ENCODE measurements at places on chromosomes 3 and 15.

GRCh38 chr3:122793568-122794416, at the start of gene HSPBAP1:
Gene HSPBAP1, minus strand, starts transcription at chr3:122793831. Its CDS starts 151 bp downstream, at chr3:122793680.
- DNase-seq = peak; percentile 86

DNA sequence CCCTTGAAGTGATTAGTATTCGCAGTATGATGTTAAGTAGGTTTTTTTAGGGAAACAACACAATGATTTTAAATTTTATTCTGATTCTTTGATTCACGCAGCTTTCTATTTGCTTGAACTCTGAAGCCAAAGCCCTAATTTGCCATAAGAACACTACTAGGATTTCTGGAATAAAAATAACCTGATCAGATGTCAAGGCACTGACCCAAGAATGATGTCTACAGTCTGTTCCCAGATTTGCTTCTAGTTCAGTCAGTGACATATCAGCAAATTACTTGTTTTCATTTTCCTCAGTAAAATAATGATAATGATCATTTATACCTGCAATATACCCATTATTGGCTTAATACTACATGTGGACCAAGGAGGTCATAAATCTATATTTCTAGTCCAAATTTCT, 179.5 kb upstream of the EIF1B start:
- no peak for DNase-seq

DNA sequence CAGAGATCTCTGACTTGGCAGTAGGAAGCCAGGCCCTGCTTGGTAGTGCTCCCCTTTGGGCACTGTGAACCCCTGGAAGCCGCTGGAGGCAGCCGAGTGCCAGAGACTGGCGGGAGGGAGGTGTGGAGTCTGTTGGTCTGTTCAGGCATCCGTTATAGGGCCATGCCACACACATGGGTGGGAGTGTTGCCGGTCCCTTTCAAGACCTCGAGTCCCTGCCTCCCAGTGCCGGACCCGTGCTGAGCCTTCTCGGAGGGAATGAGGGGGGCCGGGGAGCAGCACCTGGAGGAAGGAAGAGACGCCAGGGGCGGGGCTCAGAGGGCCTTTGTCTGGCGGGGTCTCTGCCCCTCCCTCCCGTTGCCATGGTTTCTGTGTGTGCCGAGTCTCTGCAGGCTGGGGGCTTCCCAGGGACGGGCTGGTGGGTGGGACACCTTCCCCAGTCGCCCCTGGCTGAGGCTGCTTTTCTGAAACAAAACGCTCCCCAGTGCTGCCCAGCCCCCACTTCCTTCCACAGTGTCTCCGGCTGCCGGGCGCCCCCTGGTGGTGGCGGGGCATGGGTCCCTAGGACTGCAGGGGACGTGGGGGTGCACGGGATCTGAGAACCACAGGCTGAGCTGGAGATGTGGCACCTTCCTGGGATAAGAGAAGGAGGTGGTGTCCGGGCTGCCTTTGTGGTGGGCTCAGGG, 10.0 kb downstream of the GNAI2 start:
- peak; percentile 98 for DNase-seq

DNA sequence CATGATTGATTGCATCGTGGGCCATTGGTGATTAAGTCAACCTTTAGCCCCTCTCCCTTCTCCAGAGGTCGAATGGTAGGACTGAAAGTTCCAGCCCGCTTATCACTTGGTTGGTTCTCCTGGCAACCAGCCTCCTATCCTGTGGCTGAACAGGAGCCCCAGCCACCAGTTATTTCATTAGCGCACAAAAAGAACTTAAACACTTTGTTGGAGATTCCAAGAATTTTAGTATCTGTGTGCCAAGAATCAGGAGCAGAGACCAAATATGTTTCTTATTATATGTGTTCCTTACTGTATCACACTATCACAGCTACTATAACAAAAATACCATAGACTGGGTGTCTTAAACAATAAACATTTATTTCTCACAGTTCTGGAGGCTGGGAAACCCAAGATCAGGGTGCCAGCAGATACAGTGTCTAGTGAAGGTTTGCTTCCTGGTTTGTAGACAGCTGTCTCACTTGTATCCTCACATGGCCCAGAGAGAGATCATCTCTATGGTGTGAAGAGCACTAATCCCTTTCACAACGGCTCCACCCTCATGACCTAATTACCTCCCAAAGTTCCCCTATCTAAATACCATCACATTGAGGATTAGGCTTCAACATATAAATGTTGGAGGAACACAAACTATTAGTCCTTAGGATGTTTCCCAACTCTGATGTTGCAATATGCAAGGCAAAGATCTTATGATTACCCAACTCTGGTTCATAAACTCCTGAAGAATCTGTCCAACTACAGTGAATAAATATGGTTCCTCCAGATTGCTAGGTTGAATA, 30.5 kb upstream of the APH1B start:
- DNase-seq = no peak

- no peak for DNase-seq
Measured at GRCh38 chr15:31953478-31953877, 76.8 kb upstream of the CHRNA7 start.

DNA sequence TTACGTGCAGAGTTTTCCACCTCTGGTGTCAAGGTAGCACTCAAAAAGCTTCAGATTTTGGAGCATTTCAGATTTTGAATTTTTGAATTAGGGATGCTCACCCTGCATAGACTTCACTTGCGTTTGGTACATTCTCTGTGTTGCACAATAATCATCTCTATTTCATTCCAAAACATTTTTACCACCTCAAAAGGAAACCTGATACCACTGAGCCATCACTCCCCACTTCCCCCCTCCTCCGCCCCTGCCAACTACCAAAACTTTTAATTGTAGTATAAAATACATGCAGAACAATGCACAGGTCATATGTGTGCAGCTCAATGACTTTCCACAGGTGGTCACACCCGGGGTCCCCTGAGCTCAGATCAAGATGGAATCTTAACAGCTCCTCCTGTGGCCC, 208.8 kb downstream of the SV2B start:
- no peak for DNase-seq
